ENCODE measurements at places on chromosomes 7 and 10.

- no peak for DNase-seq
Observed at GRCh38 chr10:115849197-115849596, 423.8 kb downstream of the GFRA1 start.

DNA sequence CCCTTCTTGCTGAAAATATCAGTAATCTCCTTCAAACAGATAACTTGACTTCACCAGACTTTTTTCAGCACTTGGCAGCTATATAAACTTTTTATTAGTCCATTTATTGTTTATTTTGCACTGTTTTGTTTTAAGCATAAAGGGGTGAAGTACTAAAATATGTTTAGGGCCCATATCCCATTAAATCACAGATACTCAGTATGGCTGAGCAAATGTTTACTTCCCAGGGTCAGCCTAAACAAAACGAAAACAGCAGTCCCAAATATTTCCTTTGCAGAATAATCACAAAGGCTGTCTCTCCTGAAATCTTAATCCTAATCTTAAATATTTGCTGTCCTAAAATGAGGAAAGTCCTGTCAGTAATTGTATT, 649.6 kb downstream of the TNS3 start:
- no peak for DNase-seq

GRCh38 chr7:48365010-48365409, 193.8 kb downstream of the ABCA13 start:
- no peak for DNase-seq

DNA sequence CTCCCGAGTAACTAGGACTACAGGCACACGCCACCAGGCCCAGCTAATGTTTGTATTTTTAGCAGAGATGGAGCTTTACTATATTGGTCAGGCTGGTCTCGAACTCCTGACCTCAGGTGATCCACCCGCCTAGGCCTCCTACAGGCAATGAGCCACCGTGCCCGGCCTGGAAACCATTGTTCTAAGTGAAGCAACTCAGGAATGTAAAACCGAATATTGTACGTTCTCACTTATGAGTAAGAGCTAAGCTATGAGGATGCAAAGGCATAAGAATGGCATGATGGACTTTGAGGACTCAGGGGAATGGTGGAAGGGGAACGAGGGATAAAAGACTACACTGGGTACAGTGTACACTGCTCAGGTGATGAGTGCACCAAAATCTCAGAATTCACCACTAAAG, 235.1 kb upstream of the AUTS2 start:
- no peak for DNase-seq

DNA sequence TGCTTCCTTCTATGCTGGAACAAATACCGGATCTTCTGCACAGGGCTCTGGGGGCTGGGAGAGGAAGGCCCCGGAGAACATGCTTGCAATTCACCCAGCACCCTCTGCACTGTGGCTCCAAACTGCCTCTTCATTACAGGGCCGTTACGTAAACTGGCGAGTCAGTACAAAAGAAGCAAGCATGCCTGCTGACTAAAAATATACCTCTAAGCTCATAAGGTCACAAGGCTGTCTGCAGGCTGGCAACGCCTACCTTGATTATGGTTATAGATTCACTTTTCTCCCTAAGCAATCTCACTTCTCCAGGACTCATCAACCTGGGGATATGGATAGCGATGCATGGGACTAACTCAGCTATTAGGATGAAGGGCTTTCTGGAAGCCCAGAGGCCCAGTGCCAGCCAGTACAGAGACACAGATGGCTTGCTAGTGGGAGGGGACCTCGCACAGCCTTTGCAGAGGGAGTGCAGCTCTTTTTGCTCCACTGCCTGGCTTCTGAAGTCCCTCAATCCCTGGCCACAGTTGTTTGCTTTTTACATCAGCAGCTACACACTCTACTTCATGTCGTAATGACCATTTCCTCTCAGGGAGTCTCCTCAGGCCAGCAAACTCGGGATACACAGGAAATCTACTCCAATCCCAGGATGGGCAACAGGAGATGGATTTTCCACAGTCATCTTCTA, 96.1 kb downstream of the SH3PXD2A start:
- DNase-seq: peak; percentile 42

- DNase-seq: peak; percentile 57
Observed at GRCh38 chr10:128178302-128178958, 52.2 kb upstream of the MKI67 start.

- DNase-seq: peak; percentile 16
Observed at GRCh38 chr7:132518102-132518838, 58.0 kb downstream of the PLXNA4 start.

GRCh38 chr7:95045236-95045923, 138.0 kb downstream of the PPP1R9A start:
- no peak for DNase-seq

GRCh38 chr10:130932326-130933007, 379.1 kb downstream of the TCERG1L start:
- DNase-seq: no peak

GRCh38 chr10:22666287-22667092, 47.9 kb downstream of the PIP4K2A start:
- peak; percentile 50 for DNase-seq

DNA sequence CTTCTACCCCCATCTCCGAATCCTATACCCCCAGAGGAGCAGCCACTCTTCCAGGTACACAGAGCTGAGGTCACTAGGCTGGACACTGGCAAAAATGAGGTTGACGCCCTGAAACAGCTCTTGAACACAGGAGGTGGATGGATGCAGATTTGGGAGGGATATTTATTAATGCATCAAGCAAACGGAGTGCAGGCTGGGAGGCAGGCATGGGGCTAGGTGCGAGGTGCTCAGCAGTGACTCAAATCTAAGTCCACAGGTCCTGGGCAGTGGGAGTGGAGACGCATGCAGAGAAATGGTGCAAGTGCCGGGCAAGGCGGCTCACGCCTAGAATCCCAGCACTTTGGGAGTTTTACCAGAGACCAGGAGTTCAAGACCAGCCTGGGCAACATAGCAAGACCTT, 11.0 kb downstream of the GUSB start:
- DNase-seq: no peak

DNA sequence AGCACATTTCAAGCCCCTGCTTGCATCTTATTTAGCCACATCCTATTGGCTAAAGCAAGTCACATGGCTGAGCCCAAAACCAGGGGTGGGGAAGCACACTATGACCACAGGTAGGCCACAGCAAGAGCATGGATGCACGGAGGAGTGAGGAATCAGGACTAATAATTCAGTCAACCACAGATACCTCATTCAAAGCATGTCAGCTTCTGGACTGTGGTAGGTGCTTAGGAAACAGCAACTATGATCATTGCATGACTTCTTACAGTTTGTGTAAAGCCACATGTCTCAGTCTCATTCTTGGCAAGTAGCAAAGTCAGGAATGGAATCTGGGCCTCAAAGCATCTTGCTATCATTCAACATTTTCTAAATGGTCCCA, 79.0 kb upstream of the EMX2 start:
- DNase-seq: no peak

DNA sequence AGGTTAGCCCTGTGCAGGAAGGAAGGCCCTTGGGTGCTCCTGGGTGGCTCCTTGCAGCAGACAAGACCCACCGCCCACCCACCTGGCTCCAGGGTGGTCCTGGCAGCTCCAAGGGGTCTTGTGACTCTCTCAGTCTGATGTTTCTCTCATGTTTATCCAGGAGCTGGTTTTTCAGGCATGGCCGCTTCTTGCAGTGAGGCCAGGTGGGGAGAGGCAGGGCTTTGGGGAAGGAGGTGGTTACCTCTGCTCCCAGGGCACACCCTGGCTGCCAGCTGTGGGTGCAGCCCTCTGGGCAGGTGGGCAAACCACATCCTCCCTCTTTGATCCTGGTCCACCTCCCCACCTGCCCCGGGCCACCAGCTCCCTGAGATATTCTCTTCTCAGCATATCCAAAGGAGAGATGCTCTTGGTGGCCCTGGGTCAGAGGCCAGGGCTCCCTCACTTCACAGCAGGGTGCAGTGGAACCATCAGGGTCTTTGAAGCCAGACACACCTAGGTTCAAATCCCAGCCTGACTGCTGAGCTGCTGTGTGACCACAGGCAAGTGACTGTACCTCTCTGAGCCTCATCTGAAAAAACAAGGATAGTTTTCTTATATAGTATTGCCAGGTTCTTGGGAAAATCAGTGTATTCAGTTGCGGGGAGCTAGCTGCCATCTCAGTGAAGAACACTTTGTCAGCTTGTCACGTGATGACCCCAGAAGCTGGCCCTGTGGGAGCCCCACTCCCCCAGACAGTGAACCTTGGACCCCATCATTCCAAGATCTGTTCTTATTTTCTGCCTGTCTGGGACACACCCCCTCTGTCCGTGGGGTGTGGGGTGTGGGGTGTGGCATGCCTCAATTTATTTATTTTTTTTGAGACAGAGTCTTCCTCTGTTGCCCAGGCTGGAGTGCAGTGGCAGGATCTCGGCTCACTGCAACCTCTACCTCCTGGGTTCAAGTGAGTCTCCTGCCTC, 11.5 kb downstream of the GTF2IRD1 start:
- no peak for DNase-seq

GRCh38 chr10:23976275-23976674, 232.7 kb upstream of the KIAA1217 start:
- DNase-seq: no peak

DNA sequence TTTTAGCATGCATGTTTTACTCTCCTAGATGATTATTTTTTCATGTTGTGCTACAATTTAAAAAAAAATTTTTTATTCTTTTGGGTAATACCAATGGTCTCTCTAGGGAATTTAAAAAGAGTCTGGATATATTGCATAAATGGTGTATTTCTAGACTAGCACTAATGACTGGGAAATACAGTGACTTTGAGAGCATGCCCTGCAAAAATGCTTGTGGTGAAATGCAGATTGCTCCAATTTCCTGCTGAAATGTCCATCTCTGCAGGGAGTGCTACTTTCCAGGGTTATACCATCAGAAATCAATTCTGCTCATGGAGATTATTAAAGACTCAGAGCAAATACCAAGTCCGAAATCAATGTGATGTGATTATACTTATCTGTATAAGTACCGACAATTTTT, 186.1 kb downstream of the PRKG1 start:
- no peak for DNase-seq

DNA sequence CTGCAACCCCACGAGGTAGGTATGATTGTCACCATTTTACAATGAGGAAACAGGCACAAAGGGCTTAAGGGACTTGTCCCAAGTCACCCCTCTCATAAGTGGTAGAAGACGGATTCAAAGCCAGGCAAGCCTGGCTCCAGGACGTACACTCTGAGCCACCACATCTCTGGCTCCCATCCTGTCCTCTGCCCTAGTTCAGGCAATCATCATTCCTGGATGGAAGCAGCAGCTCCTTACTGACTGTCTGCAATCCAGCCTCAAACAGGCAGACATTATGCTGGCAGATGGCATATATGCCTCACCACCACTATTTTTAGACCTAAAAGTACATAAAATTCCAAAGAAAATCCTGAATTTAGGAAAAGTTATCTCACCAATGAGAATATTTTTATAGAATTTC, 100.7 kb downstream of the USP6NL start:
- no peak for DNase-seq

- DNase-seq: peak; percentile 24
Observed at GRCh38 chr10:68870545-68871104, 30.5 kb upstream of the DDX50 start.

GRCh38 chr10:15346440-15347141, 24.5 kb downstream of the FAM171A1 start:
- DNase-seq: no peak

DNA sequence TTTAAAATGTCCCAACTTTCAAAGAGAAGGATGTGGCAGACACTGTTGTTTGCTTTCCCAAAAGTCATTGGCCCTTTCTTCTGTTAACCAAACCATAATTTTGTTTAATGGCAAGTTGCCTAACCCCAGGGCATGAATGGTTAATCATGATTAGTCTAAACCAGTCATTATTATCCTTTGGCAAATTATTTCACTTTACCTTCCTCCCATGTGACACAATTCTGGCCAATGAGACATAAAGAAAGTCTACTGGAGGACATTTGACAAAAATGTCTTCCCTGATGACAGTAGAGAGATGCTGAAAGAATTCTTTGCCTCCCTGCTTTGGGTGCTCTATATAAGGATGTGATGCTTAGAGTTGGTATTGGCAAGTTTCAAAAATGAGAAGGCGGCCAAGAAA, 101.9 kb downstream of the PODXL start:
- no peak for DNase-seq

DNA sequence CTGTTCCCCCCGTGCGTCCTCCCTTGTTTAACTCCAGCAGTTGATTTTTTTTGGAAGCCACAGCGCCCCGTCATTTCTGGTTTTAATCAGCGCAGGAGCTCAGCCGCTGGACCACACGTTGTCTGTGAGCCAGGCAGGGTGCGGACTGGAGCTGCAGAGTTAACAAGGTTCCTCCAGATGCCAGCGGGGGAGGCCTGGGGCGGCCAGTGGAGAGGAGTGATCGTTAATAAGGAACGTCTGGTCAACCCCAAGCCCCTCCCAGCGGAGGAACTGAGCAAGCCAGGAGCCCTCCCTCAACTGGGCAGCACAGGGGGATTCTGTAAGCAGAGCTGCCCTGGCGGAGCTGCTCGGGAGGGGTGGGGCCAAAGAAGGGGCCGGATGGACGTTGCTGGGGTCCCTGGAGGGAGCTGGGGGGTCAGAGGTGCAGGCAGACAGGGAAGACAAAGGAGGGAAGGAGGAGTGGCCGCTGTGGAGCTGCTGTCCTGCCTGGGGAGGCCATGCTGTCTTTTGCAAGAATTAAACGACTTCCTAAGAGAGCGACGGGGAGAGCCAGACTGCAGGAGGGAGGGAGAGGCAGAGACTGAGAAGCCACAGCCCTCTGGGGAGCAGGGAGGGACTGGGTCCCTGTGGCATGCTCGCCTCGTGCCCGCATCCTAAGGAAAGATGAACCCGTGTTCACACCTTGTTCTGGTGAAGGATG, 537.1 kb upstream of the FOXK1 start:
- no peak for DNase-seq

DNA sequence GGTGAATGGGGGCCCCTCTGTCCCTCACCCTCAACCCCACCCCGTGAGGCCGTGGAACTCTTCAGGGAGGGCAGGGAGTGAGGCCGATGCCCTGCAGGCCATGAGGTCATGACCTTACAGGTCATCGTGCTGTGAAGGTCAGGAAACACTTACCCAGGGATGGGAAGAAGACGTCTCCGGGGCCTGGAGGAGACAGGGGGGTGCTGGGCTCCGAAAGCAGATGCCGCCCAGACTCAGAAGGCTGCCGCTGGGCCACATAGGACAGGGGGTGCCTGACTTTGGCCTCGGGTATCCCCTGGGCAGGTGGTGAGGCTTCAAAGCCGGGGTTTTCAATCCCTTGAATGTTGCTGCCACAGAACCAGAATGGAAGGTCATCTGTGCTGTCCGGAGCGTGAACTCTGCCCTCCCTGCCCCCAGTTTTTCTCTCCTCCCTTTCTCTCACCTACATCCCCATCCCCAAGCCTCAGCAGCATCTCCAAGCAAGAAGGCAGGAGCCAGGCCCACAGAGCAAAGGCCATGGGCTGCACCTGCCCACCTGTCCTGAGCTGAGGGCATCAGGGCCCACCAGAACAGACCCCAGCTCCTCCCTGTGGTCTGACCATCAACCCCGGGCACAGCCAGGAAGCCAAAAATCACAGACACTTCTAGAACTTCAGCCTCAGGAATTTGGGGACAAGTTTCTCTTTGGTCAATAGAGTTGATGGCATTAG, 21.6 kb downstream of the VSIR start:
- no peak for DNase-seq

- DNase-seq: no peak
Observed at GRCh38 chr7:152975076-152975475, 215.5 kb downstream of the ACTR3B start.

- DNase-seq: no peak
Observed at GRCh38 chr10:60042914-60043313, 136.6 kb upstream of the CCDC6 start.

GRCh38 chr10:124160943-124161582, 67.7 kb upstream of the CHST15 start:
- no peak for DNase-seq
